ENCODE measurements at places on chromosomes 13 and 19.

- DNase-seq: no peak
These were observed 25.7 kb downstream of the ZNF577 start for GRCh38 chr19:51861870-51862622.

DNA sequence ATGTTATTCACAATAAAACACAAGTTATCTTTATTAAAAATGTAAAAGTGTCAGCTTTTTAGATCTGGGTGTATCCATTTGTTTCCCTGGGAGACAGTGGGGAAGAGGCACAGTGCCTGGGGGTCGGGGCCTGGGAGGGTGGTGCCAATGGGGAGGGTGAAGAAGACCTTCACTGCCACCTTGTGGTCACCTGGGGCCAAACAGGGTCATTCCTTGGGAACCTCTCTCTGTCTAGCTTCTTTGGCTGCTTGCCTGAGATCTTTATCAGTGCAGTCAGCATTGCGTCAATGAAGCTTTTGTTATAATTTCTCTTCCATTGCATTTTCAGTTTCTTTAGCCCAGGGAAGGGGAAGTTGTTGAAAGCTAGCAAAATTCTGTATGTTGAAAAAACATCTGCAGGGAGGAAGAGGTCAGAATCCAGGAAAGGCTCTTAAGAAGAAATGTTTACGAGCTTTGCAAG lies 39.1 kb downstream of the PCDH8 start:
- DNase-seq: peak; percentile 10

DNA sequence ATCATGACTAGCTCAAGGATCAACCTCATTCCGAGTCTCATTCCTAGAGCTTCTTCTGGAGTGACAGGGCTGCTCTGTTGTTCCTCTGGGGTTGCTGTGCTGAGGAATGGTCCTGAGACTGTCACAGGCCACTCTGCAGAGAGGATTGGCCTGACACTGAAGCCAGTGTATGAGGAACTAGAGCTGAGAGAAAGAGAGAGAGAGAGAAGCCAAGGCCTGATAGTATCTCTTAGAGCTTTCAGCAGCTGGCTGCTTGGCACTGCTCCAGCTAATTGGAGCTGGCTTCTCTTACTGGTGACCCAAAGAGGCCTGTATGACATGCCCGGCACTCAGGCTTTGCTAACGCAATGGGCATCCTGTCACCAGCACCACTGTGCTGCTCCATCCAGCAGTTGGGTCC lies 73.4 kb upstream of the FLT1 start:
- DNase-seq: peak; percentile 6

DNA sequence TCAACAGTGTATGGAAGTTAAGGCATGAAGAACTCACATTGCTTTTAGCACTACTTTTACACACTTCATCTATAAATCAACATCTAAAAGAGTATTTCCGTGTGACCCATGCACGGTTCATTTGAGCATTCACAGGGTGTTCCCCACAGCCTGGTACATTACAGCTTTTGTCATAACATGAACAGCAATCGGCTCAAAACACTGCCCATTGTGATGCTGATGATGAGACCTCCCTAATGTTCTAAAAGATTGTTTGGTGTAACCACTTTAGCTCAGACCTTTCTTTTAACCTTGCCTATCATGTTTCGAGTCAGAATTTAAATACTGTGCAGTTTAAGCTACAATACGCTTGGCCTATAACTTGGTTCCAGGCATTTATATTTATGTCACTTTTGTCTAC lies 4.1 kb upstream of the KLF5 start:
- no peak for DNase-seq

GRCh38 chr13:72757792-72758535 lies 23.7 kb downstream of the DIS3 start:
- no peak for DNase-seq

DNA sequence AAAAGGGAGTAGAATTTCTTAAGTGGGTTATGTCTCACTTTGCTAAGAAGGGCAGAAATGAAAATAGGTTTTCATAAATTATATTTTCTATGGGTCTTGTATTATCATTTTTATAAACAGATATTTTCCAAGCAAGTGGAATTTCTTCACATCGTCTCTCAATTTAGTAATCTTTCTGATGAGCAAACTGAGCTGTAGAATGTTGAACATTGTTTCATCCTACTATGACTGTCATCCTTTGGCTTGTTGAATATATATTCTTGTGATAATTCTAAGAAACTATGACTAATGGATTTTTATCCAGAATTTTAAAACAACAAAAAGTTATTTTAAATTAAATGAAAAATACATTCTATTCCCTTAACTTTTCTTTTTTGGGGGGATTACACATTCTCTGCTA lies 313.8 kb downstream of the ENOX1 start:
- DNase-seq: no peak

DNA sequence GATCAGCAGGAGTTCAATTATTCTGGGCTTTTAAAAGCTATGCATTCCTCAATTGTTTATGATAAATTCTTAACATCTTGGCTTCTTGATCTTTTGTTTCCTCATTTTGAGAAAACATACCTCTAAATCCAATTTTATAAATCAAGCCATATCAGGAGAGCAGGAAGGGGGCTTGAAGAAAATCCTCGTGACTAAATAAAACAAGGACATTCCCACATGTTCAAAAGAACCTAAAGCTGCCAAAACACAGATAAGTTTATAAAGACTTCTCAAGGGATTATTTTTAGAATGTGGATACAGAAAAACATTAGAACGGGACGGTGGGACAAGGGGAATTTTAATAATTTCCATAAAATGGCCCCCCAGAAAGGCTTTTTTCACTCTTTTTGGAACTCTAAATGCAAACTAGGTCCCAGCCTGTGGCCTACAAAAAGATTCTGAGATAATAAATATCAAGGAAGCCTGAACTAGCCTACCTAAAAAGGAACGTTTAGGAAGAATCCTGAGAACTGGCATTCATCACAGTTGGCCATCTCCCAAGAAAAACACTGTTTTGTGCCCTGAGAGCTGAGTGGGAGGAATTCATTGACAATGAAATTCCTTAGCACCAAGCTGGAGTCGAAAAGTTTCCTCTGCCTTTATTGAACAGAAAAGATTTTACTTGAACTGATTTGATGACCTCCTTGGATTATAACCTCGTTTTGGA lies 30.1 kb downstream of the ZAR1L start:
- DNase-seq: no peak

Measured in NCI-H1105 (cell line).